CD4-positive, alpha-beta T cell treated with Interleukin-10 for 1 hour (primary cell): ENCODE measurements at places on chromosomes 7 and 10.

DNA sequence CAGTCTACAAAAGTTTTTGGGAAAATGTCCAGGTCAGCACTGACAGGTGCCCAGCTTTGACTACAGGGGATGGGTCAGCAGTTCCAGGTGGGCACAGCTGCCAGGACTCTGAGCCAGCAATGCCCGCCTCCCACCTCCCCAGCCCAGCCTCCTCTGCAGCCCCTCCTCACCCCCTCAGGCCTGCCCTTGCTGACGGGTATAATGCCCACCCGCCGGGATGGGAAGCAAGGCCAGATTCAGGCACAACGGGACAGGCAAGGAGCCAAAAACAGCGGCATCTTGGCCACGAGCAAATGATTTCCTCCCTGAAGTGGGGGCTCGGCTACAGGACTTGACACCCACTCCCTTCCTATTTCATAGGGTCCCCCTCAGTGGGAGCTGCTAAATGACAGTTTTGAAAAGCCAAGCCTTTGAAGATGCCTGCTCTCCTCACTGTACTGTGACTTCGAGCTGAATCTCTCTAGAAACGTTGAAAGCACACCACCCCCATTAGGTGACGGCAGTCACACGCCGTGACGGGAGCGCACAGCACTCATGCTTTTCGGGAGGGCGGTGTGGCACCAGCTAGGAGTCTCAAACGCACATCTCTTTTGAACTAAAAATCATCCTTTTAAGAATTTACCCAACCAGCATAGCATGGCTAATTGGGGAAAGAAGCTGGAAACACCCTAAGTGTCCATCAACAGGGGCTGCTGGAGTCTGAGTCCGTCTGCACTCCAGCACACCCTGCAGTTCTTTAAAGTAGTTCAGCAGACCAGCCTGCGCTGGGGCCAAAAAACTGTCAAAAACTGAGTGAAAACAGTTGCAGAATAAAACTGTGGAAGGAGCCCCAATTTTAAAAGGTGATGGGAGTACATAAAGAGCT is 29.6 kb downstream of the MAD1L1 start:
- DNase-seq: no peak

DNA sequence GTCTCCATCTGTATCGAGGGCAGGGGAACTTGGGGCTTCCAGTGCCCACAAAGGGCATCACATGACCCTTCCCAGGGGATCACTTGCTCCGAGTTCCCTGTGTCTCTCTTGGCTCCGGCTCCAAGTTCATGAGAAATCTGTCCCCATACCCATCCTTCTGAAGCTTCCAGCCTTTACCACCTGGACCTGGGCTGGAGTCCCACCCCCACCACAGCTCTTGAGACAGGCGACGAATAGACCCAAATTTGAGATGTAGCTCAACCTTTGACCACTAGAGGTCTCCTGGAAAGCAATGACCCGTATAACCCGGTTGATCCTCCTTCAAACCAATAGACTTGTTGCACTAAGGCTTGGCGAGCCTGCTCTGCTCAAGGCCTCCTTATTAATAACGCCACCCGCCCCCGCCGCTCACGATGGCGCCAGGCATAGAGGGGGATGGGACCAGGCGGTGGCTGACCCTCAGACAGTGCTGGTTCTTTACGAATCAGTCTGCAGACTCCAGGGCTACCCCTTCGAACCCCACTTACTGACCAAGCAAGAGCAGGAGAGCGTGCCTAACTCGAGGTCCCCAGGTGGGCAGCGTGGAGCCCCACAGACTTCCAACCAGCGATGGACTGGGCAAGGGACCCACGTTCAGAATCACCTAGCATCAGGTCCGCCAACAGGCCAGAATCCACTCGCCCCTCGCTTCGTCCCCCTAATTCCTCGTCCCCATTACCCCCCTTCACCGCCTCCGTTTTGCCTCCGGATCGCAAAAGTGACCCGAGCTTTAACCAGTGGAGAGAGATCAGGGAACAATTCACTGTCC is 4.4 kb upstream of the ARID5B start:
- peak; percentile 88 for DNase-seq

DNA sequence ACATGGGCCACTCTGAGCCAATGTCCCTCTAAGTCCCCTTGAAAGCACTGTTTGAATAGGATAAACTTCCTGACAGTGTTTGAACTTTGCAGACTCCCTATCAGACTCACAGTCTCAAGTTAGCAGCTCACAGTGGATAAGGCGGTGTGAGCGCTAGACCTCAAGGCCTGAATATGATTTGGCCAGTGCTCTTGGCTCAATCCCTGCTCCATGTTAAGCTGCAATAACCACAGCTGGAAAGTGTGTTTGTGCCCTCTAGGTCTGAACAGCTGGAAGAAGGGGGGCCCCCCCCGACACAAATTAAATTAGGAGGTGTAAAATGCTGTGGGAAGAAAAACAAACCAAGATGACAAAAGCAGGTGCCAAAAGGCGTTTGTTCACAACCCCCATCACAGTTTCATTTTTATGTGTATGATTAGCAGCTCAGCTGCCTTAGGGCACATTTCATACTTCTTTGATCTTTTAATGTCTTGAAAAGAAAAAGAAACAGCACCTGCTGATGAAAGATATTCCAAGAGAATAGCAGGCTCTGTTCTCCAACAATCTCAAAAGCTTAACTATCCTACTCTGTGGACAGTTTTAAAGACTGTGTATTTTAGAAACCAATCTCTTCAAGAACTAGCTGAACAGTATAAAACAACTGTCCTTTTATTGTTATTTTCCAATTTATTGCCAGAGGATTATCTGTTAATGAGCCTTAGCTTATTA is 167.6 kb downstream of the SNX13 start:
- no peak for DNase-seq

GRCh38 chr10:6037422-6037821 is 24.7 kb downstream of the IL2RA start:
- no peak for DNase-seq

- DNase-seq: no peak
Observed at GRCh38 chr7:149722356-149722957, 50.9 kb downstream of the ZNF467 start.

- DNase-seq: peak; percentile 28
Observed at GRCh38 chr7:25389489-25390106, 161.3 kb upstream of the NPVF start.

DNA sequence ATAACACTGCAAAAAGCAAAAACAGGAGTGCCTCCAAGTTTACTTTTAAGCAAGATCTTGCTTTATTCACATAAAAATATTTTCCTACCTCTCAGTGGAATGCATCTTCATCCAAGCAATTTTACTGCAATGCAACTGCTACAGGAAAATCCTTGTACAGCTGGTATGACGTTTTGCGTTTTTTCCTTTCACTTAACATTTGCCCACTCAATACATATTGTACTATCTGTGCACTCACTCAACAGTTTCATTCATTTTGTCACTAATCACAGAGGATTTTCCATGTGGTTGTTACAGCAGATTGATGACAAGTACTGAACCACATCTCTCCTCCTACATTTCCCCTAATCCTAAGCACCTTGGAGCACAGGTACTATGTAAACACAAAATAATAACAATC is 222.0 kb upstream of the IMMP2L start:
- no peak for DNase-seq

DNA sequence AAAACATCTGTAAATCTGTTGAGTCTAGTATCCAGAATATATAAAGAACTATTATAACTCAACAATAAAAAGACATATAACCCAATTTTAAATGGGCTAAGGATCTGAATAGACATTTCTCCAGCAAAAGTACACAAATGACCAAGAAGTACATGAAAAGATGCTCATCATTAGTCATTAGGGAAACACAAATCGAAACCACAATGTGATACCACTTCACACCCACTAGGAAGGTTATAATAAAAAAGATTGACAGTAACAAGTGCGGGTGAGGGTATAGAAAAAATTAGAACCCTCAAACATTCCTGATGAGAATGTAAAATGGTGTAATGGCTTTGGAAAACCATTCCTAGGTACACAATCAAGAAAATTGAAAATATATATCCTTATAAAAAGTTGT is 4.1 kb downstream of the XPNPEP1 start:
- no peak for DNase-seq

DNA sequence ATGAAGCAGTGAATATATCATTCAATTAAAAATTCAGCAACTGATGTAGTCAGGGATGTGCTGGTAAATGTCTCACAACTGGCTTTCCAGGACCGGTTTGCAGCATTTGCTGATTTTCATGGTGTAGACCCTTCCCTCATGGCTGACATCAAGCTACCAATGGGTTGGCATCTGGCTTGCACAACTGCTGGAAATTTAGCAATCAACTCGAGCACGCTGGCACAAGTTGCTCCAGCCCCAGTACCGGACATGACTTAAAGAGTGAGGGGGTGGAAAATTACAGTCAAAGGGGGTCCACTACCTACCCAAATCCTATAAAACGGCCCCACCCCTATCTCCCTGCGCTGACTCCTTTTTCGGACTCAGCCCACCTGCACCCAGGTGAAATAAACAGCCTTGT is 198.4 kb upstream of the NRP1 start:
- no peak for DNase-seq

DNA sequence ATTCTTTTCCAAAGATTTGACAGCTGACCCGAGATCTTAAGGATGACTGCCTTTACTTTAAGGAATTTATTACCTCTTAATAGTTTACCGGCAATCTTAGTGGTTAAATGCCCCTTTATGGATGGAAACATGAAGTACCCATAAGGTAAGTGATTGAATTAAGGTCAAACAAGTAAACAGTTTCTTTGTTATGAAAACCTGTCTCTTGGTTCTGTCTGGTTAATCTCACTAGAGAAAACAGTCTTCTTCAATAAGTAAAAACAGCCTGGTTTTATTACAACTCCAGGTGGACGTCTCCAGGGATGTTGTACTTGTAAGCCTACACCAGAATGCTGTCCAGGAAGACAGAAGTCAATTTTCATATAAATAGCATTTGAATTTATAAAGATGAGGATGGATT is 161.8 kb upstream of the MTPN start:
- no peak for DNase-seq

DNA sequence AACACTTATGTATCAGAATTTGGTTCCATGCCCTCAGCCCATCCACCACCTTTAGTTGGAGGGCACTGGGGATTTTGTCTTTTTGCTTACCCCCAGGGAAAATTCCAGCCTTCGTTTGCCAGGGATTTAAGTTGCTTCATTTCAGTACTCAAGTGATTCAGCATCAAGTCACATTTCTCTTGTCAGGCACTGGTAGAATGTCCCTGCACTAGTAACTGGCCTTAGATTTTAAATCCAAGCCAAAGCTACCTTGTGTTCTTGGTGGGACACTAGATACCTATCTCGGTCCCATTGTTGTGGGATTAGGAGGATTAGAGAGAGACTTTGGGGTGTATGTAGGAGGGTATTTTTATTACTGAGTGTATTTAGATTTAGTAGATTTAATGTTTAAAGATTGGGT is 613.1 kb downstream of the SUGCT start:
- DNase-seq: no peak

- DNase-seq: no peak
Observed at GRCh38 chr7:50565977-50566376, 772 bp upstream of the DDC start.

DNA sequence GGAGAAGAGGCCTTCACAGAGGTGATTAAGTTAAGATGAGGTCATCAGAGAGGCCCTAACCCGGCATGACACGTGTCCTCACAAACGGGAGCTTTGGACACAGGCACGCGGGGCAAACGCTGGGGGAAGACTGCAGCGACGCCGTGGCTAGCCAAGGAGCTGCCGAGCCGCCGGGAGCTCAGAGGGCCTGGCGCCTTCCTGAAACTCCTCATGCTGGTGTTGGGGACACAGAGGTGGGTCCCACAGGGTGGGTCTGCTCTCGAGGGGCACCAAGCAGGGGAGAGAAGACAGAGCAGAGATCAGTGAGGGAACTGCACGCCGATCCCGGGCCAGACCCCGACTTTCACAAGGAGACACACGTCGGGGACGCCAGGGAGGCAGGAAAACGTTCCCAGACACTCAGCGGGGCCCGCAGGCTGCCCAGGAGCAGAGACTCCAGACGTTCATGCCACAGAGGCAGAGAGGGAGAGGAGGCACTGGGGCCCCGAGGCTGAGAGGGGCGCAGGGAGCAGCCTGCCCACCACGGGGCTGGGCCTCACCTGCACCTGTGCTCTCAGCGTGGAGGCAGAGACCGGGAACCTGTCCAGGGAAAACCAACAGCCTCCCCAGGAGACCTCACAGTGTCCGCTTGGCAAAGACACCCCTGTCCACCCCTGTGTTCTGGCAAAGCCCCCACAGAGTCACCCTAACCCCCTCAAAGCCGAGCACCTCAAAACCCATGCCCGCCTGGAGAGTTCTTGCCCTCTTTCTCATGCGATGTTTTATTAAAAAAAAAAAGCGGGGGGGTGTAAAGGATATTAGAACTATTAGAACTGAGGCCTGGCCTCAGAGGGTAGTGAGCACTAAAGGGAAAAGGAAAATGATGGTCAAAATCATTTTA is 103.8 kb downstream of the PDGFA start:
- DNase-seq: no peak

GRCh38 chr7:112723416-112723815 is 66.8 kb downstream of the TMEM168 start:
- no peak for DNase-seq

GRCh38 chr7:127792528-127793342 is 140.7 kb downstream of the SND1 start:
- DNase-seq: peak; percentile 40

GRCh38 chr7:111663771-111664170 is 101.5 kb upstream of the IMMP2L start:
- no peak for DNase-seq

DNA sequence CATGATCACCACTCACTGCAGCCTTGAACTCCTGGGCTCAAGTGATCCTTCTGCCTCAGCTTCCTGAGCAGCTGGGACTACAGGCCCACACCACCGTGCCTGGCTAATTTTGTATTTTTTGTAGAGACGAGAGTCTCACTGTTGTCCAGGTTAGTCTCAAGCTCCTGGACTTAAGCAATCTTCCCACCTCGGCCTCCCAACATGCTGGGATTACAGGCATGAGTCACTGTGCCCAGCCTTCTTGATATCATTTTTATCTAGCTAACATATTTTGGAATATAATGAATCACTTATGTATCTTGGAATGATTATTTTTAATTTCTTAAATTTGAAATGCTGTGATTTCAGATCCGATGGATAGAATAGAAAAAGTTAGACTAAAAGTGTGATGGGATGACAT is 18.4 kb downstream of the ARL4A start:
- no peak for DNase-seq

DNA sequence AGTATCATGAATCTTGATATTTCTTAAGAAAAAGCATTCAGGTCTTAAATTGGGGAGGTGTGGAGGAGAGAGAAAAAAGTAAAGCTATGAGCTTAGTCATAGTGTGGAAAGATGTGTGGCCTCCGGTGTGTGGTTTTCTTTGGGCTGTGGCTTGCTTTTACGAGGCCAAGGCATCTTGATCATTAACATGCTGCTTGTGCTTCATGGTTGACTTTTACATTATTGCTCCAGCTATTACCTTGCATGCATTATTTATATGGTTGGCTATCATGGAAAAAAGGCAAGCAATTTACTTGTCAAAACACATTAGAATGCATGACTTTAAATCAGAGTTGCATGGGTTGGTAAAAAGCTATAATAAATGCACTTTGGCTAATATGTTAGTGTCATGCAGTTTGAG is 300.7 kb upstream of the ADARB2 start:
- DNase-seq: no peak
